Stimulated activated CD4-positive, alpha-beta T cell treated with anti-CD3 and anti-CD28 coated beads, Interleukin-15, amount 100 ng/mL, for 24 hours (primary cell): ENCODE measurements at places on chromosomes 3 and 15.

- DNase-seq: no peak
Measured at GRCh38 chr15:69653846-69654245, 201.2 kb downstream of the RPLP1 start.

GRCh38 chr3:114872050-114872449, 275.0 kb downstream of the ZBTB20 start:
- no peak for DNase-seq

DNA sequence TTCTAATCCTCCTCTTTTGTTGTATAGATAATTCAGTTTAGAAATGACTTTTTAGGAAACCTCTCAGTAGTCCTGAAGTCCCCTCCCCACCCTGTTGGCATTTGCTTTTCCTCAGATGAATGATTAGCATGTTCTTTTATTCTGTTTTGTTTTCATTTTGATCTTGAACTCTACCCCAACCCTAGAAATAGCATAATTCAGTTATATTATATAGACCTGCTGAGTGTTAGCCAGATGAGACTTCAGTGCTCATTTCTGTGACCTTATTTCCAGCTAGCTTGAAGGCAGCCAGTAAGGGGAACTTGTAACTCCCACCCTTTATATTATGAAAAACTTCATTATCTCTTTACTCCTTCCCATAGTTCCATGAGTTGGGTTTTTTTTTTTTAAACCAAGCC, 41.2 kb downstream of the SNRK start:
- no peak for DNase-seq

DNA sequence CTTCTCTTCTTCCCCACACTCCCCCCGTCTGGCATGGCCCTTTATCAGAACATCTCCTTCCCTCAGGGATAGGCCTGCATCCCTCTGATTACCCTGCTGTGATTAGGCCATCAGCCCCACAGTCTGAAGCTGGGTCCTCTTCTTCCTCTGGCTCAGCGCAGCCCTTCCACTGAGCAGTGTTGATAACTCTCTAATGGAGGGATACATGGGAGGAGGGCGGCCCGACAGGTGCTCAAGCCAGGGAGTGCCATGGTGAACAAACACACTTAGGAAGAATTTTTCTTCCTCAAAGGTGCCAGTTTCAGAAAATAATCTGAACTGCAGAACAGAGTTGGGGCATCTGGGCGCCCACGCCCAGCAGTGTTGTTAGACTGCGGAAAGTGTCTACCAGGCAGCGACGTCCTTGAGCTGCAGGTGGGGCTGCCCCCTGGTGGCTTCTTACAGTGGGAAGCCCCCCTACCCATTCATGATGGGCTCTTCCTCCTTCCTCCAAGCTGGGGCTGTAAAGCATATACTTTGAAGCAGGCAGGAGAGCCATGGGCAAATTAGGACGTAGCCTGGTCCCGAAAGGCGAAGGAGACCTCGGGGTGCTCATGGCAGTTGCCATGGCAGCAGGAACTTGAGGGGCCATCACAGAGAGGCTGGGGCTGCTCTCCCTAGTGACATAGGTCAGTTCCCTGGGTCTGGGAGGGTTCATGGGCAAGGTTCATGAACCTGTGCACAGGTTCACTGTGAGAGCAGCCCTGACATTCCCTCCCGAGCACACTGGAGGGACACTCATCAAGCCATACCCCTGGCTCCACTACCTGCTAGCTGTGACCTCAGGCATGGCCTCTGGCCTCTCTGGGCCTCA, 33.2 kb upstream of the NR2C2 start:
- DNase-seq: no peak

DNA sequence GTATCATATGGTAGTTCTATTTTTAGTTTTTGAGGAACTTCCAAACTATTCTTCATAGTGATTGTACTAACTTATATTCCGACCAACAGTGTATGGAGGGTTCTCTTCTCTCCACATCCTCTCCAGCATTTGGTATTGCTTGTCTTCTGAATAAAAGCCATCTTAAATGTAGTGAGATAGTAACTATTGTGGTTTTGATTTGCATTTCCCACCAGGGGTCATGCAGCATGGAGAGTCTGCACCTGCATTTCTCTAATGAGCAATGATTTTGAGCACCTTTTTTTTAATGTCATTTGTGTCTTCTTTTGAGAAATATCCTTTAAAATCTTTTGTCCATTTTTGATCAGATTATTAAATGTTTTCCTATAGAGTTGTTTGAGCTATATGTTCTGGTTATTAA, 718.5 kb downstream of the ZBBX start:
- no peak for DNase-seq

DNA sequence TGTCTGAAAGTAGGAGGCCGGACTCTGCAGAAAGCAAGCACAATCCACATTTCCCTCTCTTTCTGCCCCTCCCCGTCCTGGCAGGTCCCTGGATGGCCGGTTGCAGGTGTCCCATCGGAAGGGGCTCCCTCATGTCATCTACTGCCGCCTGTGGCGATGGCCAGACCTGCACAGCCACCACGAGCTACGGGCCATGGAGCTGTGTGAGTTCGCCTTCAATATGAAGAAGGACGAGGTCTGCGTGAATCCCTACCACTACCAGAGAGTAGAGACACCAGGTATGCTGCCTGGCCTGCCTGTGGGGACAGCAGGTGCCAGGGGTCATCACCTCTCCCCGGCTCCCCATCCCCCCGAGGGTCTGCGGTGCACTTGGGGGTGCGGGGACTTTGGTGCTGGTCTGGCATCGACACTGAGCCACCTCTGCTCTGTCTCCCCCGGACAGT, 89.6 kb downstream of the AAGAB start:
- no peak for DNase-seq

DNA sequence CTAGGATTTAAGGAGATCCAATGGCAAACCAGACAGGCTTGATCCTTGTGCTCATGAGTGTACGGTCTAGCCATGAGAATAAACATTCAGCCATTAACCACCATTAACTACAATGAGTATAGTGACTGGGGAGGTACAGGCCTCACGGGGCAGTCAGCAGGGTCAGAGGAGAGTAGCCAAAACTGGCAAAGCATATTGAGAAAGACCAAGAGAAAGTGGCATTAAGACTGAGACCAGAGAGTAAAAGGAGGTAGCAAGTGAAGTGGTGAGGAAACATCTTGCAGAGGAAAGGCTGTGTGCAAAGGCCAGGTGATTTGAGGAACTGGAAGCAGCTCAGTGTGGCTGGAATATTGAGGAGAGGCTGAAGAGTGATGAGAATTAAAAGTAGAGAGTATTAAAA, 407.2 kb upstream of the LMCD1 start:
- DNase-seq: no peak

- DNase-seq: no peak
Measured at GRCh38 chr3:132758740-132759139, 36.5 kb upstream of the NPHP3 start.

GRCh38 chr15:34721802-34722438, 32.9 kb downstream of the GJD2 start:
- no peak for DNase-seq

- no peak for DNase-seq
Measured at GRCh38 chr3:55270976-55271375, 216.1 kb downstream of the WNT5A start.

GRCh38 chr15:94480289-94480834, 249.0 kb downstream of the MCTP2 start:
- no peak for DNase-seq

DNA sequence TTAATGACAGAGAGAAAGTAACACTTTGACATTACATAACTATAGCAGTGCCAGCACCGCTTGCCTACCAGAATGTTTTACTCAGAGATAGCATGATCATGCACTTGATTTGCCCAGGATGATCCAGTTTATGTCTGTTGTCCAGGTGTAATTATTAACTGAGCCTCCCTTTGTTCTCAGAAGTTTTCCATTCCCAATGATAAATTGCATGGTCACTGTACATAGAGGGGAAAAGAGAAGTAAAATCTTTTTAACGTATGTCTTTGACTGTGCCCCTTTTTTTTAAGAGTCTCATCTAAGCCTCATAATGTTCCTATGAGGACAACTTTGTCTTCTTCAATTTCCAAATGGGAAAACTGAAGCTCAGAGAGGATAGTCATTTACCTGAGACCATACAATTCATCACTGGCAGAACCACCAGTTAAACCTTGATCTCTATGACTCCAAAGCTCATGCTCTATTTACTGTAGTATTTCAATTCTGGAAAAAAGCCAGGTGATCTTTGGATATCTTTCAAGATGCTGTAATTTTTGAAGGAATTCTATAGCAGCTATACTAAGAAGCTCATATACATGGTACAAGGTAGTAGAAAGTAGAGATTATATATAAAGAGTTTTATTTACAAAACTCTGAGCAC, 25.1 kb downstream of the C3orf85 start:
- no peak for DNase-seq

DNA sequence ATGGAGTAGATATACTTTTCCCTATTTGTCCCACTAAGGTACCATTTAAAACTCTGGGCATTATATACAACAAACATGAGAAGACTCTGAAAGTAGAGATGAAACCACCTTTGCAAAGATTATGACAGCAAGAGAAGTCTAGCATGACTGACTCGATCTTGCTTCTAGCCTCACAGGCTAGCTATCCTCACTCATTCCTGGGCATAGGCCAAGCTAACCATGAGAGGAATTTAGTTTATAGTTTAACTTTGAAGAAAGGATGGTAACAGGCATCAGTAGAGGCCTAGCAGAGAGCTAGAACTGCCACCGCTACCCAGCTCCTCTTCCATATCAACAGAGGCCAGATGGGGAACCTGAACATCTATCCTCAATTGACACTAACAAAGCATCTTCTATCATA, 63.5 kb upstream of the FSIP1 start:
- no peak for DNase-seq

DNA sequence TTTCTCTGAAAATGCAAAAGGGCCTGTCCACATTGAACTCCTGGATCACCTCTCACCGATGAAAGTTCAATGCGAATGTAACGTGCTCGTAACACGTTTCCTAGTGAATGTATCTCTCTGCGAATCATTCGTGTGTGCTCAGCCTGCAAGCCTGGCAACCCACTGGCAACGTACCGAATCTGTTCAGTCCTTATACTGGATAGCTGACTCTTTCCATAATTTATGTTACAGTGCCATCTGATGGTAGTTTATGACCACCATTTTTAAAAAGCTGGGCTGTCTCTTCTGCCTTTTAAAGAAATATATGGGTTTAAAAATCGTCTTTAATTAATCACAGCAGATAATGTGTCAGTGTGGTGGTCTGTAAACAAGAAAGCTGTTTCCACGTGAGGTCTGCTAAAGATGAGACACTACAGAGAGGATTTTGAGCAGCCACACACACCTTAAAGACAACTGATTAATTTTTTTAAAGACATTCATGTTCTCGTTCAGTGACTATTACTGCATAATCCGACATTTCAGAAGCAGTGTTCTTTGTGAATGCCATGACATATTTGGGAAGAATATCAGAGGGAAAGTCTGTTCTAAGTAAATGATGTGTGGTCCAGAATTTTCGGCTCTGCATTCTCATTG, 69.4 kb upstream of the FOXP1 start:
- peak; percentile 40 for DNase-seq

- DNase-seq: no peak
Measured at GRCh38 chr3:188095431-188095830, 58.5 kb upstream of the LPP start.

DNA sequence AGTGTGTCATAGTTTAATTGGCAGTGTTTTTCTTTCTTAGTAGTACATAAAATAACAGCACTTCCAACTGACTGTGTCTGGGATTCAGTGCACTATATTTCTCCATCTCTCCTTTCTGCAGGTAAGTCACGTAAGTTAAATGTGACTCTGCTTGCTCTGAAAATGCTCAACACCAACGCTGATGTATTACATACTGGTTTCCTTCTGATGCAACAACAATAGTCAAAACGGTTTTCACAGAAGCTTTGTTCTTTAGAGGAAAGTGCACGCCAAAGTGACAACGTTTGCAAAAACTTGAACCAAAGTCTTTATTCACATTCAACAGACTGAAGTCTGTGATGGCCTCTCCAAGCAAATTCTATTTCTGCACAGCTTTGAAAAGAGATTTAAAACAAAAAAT, 707.1 kb upstream of the CFAP20DC start:
- no peak for DNase-seq

DNA sequence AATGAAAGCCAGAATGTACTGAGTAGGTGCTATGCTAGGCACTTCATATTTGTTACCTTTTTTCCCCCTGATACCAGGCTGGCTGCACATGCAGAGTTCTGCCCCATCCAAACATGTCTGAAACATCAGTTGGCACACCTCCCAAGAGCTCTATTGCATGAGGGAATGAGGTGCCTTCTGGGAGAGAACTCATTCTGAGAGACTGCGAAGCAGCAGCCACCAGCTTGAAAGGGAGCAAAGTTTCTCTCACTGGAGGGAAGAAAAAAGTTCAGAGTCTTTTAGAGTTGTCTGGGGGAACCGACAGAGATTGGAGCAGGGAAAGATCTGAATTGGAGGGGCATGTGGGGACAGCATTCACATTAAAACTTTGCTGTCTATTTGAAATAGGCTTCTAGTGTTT, 84.1 kb downstream of the AGBL1 start:
- DNase-seq: no peak

DNA sequence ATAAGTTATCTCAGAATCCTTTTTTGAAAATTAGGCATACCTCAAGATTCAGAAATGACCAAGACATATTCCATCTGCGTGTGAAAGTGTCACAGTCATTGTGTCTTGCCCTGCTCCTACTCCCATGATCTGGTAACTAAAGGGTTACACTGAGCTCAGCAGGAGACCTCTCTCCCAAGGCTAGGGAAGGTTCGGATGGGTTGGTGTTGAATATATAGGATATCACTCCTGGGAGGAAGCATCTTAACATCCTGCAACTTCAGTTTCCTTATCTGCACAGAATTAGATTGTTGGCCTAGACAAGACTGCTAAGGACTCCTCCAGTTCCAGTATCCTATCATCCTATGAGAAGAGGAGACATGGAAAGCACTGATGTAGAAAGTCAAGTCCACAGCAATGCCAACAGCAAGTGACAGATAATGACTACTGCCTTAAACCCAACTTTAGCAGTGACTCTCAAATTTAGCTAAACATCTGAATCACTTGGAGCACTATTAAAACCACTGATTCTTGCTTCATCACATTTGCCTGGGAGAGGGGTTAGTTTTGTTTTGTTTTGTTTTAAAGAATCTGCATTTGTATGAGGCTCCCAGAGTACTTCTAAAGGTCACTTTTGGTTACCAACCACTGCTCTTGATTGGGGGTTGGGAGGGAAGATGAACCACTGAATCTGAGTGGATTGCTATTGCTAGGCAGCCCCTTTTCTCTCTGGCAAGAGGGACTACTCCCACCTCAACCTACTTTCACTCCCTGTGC, 9.7 kb downstream of the ADAMTS9 start:
- no peak for DNase-seq

- DNase-seq: no peak
Measured at GRCh38 chr3:155944081-155944480, 73.6 kb downstream of the GMPS start.

GRCh38 chr3:184570489-184570888, 8.9 kb downstream of the EPHB3 start:
- no peak for DNase-seq

- peak; percentile 42 for DNase-seq
Measured at GRCh38 chr3:101725194-101725889, 928 bp downstream of the CEP97 start.

GRCh38 chr15:41691471-41691870, 31.3 kb downstream of the MGA start:
- DNase-seq: no peak

GRCh38 chr15:88238618-88239430, 17.7 kb downstream of the NTRK3 start:
- DNase-seq: no peak

GRCh38 chr3:186976837-186977750, 46.8 kb downstream of the ST6GAL1 start:
- DNase-seq: no peak
